ENCODE measurements at places on chromosomes 3 and 15.

DNA sequence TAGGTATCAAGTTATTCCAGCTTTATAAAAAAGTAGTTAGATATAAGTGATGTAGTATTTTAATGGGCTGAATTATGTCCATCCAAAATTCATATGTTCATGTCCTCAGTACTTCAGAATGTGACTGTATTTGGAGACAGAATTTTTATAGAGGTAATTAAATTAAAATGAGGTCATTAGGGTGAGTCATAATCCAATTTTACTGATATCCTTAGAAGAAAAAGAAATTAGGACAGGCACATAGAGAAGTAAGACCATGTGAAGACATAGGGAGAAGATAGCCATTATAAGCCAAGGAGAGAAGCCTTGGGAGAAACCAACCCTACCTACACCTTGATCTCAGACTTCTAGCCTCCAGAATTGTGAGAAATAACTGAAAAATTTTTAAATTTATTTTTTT lies 30.3 kb downstream of the RAP2B start:
- DNase-seq, result no peak

DNA sequence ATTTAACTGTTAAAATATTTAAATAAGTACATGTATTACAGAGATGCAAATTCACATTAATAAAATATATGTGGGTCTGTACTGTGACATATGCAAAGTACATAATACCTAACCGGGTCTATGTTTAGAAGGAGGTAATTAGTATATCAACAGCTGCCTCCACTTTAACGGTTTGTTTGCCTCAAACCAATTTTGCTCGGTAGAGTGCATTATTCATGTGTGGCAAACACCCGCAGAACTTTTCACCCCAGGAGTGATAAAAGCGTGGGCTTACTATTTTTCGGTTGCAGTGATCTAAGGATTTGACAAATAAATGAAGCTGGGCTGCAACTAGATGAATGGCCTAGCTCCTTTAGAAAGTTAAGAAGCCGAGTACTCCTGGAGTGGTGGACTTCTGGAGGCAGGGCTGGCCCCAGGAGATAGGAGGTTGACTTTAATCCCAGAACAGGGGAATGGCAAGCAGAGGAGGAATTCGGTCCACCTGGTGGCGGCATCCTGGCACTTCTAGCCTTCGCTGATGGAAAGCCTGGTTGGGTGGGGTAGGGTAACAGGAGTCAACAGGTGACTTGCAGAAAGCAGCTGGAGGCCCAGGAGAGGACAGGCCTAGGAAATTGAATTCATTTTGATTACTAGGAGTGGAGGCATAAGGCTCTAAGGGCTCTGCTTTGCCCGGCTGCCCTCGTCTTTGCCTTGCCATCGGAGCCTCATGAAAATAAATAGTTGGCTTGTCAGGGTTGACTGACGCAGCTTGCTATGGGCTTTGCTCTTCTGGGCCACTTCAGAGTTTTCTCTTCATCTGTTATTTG lies 2.4 kb downstream of the SLCO3A1 start:
- DNase-seq, result no peak

DNA sequence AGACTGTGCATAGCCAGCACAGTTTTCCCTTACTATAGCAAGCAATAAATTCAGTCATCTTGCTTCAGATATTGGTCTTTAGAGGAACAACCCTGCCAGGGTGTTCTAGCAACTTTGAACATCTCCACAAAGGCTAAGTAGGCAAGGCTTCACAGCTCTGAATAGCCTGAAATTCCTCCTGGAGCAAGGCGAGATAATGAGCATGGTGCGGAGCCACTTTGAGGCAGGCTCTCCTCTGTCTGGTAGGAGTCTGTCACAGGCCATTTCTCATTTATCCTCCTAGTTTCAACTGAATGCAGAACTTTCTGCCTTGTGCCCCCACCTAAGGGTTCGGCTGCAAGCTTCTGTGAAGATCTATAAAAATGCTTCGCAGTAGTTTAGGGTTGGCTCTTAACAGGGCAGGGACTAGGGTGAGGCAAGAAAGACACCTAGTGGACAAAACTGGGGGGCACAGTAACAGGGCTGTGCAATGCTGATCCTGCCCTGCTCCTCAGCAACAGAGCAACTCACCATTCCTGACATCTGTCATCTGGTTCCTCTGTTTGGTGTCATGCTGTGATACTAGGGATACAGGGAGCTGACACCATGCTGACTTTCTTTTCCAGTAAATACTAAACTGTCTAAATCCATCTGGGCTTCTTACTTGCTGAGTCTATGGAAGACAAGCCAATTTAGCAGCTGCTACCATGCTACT lies 16.6 kb upstream of the EHHADH start:
- DNase-seq, result no peak

GRCh38 chr3:10454907-10455544 lies 50.4 kb downstream of the ATP2B2 start:
- DNase-seq, result no peak

GRCh38 chr3:128491941-128492670 lies 895 bp downstream of the GATA2 start:
- DNase-seq, result no peak

DNA sequence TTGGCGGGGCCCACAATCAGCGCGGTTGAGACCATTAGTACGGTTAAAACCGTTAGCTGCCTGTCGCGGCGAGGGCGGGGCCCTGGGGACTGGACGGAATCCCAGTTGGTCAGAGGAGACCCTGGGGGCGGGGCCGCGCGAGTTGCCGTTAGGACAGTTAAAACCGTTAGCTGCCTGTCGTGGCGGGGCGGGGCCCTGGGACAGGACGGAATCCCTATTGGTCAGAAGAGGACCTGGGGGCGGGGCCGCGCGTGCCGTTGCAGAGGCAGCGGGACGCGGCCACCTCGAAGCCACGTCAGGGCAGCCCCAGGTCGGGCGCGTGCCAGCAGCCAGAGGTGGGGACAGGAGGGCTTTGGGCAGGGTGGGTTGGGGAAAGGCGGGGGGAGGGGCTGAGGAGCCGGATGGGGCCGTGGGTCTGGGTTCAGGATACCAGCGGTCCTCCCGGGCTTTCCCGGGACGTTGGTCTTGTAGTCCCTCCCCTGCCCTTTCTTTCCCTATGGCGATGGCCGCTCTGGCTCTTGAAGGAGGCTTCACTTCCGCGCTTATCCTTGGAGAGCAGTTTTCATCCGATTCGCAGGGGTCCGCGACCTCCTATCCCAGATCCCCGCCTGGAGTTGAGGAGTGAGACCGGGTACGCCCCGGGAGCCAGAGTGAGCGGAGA lies 28.0 kb downstream of the KLHDC8B start:
- DNase-seq, result peak; percentile 87

DNA sequence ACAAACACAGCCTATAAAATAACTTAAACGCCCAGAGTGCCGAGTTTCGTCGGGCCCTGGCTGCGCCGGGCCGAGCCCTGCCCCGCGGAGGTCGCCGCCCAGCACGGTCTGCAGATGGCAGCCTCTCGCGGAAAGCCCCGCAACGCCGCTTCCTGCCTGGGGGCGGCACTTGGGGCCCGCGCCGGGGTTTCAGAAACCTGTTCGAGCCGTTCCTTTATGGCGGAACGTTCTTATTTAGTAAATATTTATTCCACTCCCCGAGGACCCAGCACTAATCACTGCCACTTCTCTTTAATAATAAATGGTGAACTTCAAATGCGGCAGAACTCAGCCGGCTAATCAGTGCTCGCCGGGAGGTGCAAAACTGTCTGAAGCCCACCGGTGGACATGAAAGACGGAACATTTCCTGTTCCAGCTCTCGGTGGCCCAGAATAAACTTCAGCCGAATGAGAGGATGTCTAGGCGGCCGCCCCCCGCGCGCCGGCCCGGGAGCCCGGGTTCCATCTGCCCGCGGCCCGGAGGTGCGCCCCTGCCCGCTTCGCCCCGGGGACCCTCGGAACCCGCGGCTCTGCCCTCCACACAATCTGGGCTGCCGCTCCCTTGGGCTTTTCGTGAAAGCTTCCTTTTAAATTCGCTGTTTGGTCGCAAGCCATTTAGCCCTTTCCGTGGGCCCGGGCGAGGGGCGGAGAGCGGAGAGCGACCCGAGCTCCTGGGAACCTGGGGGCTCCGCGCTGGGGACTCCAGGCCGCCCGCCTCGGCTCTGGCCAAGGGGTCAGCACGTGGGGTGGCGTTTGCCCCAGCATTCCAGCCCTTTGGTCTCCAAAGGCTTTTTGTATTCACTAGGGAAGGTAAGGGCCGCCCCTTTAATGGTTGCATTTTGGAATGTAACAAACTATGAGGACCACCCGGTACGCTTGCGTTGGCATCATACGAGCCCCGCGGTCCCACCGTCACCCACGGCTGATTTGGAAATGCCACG lies 110.8 kb upstream of the ATP11B start:
- DNase-seq, result peak; percentile 53

- DNase-seq, result no peak
These were observed 34.3 kb downstream of the IL20RB start for GRCh38 chr3:136992115-136992514.

GRCh38 chr3:72848703-72849081 lies 447 bp upstream of the SHQ1 start:
- DNase-seq, result no peak

DNA sequence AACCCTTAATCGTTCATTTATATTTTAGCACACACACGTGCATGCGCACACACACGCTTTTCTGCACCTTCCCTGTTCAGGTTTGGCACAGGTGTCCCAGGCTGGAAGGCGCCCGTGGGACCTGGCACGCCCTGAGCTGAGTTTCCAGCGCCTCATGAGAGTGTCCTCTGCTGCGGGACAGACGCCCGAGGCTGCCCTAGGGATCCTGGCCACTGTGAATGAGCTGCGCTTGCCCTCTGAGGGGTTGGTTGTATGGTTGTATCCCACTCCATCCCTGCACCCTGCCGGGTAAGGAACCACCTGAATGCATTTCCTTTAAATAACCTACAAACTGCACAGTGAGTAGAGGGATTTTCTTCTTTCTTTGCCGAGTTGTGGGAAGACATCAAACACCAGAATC lies 12.2 kb upstream of the MEX3B start:
- no peak for DNase-seq

DNA sequence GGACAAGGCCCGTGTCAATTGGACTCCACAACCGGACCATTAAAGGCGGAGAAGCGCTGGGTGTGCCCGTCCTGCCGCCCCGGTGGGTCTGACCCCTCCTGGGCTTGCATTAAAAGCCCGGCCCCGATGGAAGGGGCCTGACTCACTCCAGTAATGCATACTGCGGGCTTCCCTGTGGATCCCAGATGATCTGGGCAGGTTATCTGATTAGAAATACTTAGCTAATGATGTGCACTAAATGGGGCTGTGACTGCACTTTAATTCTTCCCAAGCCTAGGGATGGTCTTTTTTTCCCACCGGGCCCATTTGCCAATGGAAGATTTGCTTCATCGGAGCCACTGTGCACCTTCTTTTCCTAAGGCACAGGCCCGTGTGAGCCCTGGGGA lies 124.9 kb downstream of the TMEM266 start:
- no peak for DNase-seq

GRCh38 chr3:16906682-16907081 lies 21.9 kb downstream of the PLCL2 start:
- no peak for DNase-seq

GRCh38 chr15:29312387-29312786 lies 42.8 kb upstream of the NSMCE3 start:
- DNase-seq, result no peak

DNA sequence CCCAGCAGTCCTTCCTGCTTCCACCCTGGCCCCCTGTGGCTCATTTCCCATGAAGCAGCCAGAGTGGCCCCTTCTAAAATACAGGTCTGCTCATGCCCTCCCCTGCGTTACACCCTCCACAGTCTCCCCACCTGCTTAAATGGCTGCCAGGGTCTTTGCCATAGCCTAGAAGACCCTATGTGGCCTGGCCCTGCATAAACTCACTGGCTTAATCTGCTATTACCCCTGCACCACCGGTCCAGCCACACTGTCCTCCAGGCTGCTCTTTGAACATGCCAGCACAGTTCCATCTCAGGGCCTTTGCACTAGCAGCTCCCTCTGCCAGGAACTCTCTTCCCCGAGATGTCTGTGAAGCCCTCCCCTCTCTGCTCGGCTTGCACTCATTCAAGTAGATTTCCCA lies 166.8 kb downstream of the NTRK3 start:
- no peak for DNase-seq

DNA sequence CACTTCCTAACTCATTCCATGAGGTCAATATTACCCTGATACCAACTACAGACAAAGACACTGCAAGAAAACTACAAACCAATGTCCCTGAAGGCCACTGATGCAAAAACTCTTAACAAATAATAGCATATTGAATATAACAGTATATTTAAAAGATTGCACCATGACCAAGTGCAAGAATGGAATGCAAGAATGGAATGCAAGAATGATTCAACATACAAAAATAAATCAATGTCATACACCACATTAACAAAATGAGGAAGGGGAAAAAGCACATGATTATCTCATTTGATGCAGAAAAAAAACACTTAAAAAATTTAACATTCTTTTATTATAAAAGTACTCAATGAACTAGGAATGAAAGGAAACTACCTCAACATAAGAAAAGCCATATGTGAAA lies 463.1 kb upstream of the NECTIN3 start:
- no peak for DNase-seq

GRCh38 chr15:56774356-56774755 lies 41.0 kb upstream of the ZNF280D start:
- no peak for DNase-seq

- DNase-seq, result no peak
These were observed 151.4 kb downstream of the CHDH start for GRCh38 chr3:53694666-53695323.

DNA sequence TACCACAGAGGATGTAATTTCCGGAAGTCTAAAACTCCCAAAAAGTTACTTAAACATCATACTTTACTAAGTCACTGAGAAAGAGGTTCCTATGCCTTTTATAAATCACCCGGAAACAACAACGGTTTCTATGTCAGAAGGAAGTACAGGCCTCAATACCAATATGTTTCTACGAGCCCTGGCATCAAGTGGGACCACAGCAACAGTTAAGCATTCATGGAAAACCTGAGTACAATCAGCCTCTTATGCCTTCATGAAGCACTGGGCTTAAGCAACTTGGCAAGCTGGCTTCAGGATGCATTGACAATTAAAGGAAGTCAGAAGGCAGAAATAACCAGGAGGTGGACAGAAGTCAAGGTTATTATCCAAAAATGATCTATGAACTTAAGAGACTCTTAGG lies 19.1 kb upstream of the B3GNT5 start:
- no peak for DNase-seq

- DNase-seq, result no peak
These were observed 202.4 kb upstream of the PRICKLE2 start for GRCh38 chr3:64427671-64428070.

- DNase-seq, result no peak
These were observed 187.3 kb downstream of the SUCNR1 start for GRCh38 chr3:152060701-152061100.

DNA sequence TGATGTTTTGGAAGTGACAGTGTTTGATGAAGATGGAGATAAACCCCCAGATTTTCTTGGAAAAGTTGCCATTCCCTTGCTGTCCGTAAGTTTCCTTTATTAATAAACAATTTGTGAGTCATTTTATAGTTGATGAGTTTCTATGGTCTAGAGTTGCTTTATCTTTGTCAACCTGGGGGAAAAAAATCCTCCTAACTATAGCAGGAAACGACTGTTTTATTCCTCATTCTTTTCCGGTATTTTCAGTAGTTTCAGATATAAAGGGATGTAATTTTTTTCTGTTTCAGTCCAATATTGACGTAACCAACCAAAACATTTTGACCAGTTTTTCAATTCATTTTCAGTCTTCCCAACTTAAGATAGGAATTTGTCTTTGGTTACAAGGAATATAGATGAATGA lies 154.1 kb downstream of the MCTP2 start:
- DNase-seq, result no peak

Measured in ureter (tissue), 1 donor.